Kidney capillary endothelial cell (primary cell): ENCODE measurements at places on chromosomes 2 and 18.

DNA sequence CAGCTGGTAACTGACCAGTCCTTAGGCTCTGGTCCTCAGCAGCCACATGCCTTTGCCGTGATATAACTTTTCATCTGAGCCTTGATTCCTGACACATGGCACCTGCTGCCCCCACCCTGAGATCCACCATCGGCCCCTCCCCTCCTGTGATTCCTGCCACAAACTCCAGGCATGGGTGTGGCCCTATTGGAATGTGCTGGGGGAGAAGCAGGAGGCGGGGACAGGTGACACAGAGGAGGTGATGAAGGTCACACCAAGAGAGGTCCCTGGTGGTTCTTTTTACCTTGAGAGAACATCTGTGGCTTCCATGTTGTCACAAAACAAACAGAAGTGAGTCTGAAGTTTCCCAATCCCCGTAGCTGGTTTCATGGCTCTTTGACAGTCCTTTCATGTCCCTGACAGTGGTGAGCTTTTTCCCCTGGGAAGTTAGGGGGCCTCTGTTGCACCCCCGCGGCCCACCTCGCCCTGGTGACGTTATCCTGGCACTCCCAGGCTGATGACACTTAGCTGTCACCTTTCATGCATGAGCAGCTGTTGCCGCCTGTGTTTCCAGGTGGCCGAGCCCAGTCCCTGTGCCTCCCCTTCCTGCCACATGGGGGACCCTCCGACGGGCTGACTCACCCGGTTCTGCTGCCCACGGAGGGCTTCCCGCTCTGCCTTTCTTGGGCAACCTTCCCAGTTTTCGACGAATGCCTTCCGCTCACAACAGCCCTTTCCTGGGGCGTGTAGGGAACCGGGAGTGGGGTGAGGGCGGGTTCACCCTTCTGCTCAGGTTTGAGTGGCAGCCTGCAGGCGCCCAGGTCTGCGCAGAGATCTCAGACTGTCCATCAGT is 66.3 kb upstream of the GLI2 start:
- peak; percentile 35 for DNase-seq

- no peak for DNase-seq
Observed at GRCh38 chr2:179532863-179533278, 268.2 kb upstream of the SESTD1 start.

GRCh38 chr2:95015261-95015912 is 10.1 kb upstream of the MAL start:
- no peak for DNase-seq

DNA sequence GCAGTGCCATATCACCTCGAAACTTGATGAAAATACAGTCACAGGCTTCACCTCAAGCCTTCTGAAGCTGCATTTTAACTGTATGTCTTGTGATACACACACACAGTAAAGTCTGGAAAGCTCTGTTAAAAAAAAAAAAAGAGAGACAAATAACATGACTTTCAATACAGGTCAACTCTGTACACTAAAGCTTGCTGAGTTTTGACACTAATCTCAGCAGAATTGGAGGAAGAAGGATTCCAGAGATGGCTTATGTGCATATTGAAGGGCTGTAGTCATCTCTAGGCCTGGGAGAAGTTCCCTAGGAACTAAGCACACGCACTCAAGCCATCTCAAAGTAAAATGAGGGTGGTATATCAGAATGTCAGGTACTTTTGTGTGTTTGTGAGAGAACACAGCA is 875.1 kb downstream of the EPHA4 start:
- DNase-seq: no peak

GRCh38 chr2:579961-580360 is 97.2 kb downstream of the TMEM18 start:
- no peak for DNase-seq
